ENCODE measurements at places on chromosomes 1 and 21.

GRCh38 chr1:8409606-8410005, 91.7 kb downstream of the SLC45A1 start:
- DNase-seq = peak; percentile 51

GRCh38 chr1:206912445-206913095, 9.2 kb downstream of the FCMR start:
- peak; percentile 91 for DNase-seq

DNA sequence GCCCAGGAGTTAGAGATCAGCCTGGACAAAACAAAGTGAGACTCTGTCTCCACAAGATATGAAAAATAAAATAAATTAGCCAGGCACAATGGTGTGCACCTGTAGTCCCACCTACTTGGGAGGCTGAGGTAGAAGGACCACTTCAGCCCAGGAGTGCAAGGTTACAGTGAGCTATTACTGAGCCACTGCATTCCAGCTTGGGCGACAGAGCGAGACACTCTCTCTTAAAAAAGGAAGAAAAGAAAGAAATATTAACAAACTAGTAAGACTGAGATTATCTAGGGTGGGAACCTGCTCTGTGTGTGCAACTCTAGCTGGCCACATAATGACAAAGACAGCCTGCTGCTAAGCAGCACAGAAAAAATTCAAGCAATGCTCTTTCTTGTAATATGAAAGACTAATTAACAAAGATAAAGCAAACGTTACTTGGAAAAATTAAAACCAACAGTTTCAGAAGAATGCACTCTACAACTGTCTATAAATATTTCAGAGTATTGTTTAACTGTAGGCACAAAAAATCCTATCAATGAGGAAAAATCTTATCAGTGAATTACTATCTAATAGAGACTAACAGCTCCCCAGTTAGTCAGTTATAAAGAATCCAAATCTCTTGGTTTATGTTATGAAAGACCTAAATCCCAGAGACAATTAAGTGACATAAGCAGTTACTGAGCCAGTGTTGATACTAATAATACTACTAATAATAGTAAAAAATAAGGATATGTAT, 74.5 kb downstream of the ENAH start:
- no peak for DNase-seq

- DNase-seq = no peak
These were observed 227.6 kb upstream of the C1orf174 start for GRCh38 chr1:4127592-4128140.

GRCh38 chr1:216766633-216767327, 43.6 kb upstream of the ESRRG start:
- DNase-seq = no peak

DNA sequence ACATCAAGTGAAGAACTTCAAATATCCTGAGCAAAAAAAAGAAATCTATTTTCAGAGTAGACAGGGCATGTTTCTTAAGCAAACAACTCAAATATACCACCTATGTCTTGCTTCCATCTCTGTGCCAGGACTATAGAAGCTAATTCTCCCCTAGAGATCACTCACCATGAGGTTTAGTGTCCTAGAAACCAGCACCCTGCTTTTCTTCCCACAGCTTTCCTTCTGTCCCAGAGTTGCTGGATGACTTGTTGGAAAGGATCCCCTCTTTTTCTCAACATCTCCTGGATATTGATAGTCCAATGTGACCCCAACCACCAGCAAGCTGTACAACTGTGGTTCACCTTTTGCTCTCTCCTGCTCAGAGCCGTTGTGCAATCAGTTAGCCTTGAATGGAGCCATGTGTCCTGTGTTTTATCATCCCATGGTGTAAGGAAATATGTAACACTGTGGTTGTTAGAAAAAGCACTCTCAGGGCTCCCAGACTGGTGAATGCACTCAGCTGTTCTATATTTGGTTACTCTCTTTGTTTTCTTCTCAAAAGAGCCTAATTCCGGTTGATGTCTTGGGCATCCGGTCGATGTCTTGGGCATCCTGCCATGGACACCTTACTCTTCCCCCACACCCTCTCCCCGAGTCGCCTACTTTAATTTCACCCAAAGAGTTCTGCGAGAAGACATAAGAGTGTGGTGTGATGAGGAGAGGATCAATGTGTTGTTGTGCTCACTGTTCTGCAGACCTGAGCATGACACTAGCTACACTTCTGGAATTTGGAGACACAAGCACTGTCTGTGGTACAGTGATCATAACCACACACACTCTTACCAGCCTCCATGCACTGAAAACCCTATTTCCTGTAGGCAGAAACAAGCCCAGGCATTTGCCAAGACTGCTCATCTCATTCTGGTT, 1.7 kb downstream of the TNFSF4 start:
- DNase-seq = peak; percentile 61

DNA sequence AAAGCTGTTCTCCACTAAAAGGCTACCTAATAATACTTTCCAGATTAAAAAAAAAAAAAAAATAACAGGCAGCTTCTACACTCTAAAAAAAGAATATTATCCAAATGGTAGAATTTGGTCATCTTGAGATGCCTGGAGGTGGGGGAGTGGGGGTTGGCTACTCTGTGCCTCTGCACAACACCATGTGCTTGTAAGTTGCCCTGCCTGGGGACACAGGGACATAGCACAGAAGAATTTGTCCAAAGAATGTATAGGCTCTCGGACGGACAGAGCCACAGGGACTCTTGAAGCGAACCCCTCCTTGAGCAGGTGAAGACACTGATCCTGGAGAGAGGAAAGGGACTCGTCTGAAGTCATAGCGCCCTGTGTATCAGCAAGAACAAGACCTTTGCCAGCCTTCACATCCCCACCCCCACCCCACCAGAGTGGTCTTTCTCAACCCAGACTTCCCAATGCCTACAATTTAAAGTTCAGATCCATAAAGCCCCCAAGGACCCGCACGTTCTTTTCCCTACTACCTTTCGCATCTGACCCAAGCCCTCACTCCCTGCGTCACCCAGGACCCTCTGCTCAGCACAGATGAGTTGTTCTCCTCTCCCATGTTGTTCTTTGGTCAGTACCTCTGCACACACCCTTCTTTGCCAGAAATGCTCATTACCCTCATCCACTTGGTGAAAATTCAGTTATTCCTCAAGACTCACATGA, 72.6 kb downstream of the LGR6 start:
- no peak for DNase-seq

DNA sequence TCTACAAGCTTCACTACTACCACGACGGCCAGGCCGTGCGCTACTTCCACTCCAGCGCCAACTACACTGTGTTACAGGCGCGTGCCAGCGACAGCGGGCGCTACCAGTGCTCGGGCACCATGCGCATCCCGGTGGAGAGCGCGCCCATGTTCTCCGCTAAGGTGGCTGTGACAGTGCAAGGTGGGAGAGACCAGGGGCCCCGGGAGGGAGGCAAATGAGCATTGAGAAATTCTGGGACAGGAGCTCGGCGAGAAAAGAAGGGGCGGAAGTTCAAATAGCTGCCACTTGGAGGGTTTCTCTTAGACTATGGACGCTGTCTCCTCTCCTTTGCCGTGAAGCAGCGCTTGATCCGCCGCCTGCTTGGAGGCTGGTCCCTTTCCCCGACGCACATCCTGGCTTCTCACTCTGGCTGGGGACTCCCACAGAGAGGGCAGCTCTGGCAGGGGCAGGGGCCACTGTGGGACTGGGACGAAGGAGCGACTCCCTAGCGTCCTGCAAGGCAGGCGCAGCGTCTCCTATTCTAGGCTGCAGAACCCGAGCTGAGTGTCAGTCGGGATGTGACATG, 4.6 kb downstream of the FCRLB start:
- DNase-seq = peak; percentile 76

- DNase-seq = no peak
These were observed 159.1 kb upstream of the KCNK2 start for GRCh38 chr1:214923278-214923915.

DNA sequence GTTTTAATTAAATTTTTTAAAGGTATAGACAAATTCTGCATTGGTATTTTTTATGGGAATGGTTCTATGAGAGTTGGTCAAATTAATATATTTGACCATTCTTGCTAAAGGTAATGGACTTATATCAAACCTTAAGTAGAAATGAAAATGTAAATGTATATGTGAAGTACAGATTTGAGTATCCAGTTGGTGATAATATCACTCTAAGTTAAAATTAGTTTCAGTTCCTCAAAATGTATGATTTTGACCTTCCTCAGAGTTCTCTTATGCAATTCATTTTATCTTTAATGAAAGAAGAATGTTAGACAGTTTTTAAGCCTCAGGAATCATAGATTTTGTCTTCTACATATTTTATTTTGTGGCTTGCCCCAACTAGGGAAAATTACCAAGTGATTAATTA, 1291.5 kb upstream of the B3GALT2 start:
- no peak for DNase-seq

GRCh38 chr1:63746129-63746864, 27.5 kb upstream of the ROR1 start:
- DNase-seq = peak; percentile 18

GRCh38 chr21:37146320-37147235, 73.5 kb downstream of the TTC3 start:
- no peak for DNase-seq

- peak; percentile 48 for DNase-seq
These were observed 1328.6 kb downstream of the MRPL39 start for GRCh38 chr21:24278711-24279110.

- DNase-seq = no peak
These were observed 621.0 kb upstream of the CXADR start for GRCh38 chr21:16891821-16892220.

- DNase-seq = no peak
These were observed 74.6 kb upstream of the KCND3 start for GRCh38 chr1:112063781-112064728.

DNA sequence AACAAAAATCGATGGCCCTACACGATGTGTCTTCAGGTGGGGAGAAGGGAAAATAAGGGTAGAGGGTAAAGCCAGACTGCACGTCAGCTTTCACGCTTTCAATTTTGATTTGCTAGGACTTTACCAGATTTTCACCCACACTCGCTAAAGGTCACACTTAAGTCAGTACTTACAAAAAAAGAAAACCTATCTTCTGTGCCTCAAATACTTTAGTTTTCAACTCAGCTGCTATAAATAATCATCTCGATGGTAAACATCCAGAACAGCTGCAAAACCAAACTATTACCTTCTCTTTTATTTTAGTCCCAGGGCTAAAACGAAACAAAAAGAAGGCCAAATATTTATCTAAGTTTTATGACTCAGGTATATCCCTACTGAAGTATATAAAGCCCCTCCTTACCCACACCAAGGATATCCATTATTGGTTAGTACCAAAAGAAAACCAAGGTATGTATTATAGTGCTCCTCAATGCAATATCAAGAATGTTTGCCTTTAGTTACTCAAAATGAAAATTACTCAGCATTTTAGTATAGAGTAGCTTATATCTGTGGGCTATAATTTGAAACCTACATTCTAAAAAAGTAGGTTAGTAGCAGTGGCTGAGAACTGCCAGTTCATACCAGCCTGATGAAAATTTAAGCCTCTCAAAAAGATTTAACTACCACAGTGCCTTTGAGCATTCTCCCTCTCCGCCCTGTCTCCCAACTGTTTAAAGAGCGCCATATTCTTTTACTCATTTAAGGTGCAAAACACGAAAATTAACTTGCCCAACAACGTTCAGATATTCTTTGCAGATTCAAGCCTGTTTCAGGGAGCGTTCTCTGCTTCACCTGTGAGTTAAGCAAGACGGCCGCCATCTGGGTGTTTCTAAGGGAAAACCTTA, 1.5 kb downstream of the CSDE1 start:
- peak; percentile 10 for DNase-seq

DNA sequence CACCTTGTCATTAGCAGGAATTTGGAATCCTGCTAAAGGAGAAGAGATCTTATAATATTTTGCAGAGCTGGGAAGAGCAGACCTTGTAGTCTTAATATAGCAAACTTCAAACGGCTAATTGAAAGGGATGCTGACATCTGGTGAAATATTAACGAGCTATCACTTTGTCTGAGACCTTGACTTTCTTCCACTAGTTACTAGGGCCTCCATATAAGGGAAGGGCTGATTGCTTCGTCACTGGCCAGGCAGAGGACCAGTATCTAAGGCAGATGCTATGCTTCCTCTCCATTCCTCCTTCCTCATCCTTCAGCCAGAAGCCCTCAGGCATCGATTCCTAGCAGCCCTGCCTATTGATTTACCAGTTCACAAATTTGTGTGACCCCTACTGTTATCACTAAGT, 6.0 kb upstream of the VTCN1 start:
- DNase-seq = no peak

DNA sequence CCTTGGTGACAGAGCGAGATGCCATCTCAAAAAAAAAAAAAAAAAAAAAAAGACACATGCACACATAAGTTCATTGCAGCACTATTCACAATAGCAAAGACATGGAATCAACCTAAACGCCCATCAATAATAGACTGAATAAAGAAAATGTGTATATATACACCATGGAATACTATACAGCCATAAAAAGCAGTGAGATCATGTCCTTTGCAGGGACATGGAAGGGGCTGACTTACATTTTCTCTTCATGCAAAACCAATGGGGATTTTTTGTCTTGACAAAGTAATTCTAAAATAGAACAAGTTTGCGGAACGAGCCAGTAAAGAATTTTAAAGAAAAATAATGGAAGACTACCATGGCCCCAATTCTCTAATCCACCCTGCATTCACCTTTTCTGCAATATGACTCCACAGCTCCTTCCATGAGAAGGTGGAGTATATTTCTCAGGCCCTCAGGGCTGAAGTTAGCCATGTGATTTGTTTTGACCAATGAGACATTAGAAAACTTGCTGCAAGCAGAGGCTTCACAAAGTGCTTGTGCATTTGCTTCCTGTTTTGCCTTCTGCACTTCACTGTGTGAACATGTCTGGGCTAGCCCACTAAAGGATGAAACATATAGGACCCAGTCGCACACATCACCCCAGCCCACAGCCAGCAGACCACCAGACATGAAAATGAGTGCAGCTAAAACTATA, 78.8 kb upstream of the NR5A2 start:
- DNase-seq = no peak

DNA sequence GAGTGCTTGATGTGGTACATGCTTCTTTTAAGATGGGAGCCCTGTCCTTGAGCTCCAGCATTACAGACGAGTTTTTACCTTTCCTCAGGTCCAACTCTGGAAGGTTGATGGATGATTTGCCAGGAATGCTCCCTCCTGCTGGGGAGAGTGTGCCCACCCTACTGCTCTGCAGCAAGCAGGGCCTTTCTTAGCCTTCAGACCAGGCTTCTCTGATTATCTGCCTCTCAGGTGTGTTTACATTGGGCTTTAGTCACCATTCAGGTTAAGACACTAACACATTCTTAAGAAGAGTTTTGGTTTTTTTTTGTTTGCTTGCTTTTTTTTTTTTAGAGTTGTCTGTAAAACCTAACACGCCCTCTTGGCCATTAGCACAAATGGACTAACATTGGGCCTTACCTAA, 301.8 kb downstream of the KCNT2 start:
- no peak for DNase-seq

GRCh38 chr21:30329203-30329875, 8.2 kb downstream of the KRTAP27-1 start:
- DNase-seq = no peak
